ENCODE measurements at places on chromosomes 11 and 22.
A peak's percentile ranks its signal among the peaks of the same experiment; 100 is the strongest.

- peak; percentile 29 for DNase-seq
Observed at GRCh38 chr11:118791961-118792569, 1.1 kb upstream of the DDX6 start.

DNA sequence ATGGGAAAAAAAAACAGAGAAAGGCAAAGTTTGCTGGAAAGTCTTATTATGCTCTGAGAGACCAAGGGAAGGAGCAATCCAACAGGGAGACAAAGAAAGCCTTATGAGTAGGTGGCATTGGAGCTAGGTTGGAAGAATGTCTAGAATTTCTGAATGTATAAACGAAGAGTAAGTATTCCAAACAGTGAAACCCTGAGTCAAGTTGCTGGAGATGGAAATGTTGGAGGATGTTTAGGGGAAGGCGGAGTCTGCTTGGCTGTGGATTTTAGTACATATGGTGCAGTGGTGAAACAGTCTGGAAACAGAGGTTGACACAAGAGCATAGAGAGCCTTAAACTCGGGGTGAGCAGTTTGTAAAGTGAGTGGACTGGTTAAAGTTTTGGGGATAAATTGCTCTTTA lies 314.8 kb upstream of the CADM1 start:
- no peak for DNase-seq

- no peak for DNase-seq
Observed at GRCh38 chr11:133829566-133829965, 15.7 kb downstream of the SPATA19 start.

DNA sequence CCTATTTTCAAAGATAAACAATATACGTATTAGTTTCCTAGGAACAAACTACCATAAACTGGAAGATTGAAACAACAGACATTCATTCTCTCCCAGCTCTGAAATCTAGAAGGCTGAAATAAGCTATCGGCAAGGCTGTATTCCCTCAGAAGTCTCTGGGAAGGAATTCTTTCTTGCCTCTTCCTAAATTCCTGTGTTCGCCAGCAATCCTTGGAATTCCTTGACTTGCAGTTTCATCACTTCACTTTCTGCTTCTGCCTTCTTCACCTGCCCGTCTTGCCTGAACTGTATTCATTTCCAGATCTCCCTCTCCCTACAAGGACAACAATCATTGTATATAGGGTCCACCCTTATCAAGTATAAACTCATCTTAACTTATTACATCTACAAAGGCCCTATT lies 17.7 kb upstream of the PRDM10 start:
- DNase-seq = no peak

GRCh38 chr11:30206249-30206996 lies 24.4 kb upstream of the FSHB start:
- DNase-seq = no peak

- no peak for DNase-seq
Observed at GRCh38 chr22:20128902-20129746, 2.5 kb upstream of the ZDHHC8 start.

GRCh38 chr11:79046366-79046765 lies 394.5 kb downstream of the TENM4 start:
- no peak for DNase-seq

DNA sequence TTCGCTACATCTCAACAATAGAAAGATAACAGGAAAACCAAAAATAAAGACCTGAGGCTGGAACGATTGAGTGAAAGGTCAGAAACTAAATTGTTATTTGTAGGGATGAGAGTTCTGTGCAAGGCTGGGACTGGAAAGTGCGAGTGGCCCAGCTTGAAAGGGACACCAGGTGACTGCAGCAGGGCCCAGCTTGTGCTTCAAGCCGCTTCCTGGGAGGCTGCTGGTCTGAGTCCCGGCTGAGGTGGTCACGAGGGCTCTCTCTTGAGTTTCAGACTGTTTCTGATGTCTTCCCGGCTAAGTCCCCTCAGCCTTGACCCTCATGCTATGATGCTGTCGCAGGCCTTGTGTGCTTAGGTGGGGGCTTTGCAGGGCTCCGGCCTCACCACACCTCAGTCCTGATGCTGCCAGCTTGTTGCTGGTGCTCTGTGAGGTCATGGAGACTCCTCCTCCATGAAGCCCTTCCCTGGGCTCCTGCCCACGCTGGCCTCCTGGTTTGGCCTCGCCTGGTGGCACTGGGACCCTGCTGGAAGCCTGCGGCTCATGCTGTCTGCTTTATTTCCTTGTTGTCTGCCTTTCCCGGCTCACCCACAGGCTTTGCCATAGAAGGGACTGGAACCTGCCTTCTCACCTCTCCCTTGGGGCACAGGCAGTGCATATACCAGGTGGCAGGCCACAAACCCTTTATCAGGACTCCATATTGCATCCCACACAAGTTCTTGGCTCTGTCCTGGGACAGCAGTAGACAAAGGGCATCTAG lies 4.0 kb downstream of the BANF1 start:
- DNase-seq = no peak

- DNase-seq = no peak
Observed at GRCh38 chr11:121071846-121072450, 29.1 kb upstream of the TECTA start.

DNA sequence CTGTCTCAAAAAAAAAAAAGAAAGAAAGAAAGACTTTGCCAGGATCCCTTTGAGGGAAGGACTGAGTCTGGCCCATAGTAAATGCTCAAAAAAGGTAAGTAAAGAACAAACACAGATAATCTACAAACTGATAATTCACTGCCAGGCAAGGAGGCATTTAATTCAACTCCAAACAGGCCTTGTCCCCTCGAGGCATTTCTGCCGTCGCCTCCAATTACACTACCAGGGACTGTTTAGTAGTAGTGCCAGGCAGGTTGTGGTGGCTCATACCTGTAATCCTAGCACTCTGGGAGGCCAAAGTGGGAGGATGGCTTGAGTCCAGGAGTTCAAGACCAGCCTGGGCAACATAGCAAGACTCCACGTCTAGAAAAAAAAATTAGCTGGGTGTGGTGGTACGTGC lies 43.7 kb downstream of the PC start:
- DNase-seq = no peak

DNA sequence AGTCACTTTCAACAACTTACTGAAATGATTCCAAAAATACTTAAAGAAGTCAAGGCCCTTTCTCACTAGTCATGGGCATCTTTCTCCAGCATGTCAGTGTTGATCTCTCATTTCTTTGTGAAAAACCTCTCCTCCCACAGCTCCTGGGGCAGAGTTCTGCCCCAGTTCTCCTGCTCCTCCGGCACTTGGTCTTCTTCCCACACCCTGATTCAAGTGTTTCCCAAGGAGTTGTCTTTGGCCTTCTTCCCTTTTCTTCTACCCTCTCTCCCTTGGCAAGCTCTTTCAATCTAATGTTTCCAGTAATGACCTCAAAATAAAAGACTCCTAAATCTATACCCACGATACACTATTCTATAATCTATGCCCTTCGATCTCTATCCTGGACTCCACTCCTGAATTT lies 42.1 kb upstream of the CCDC34 start:
- DNase-seq = no peak

- no peak for DNase-seq
Observed at GRCh38 chr22:46977656-46978343, 215.3 kb downstream of the TBC1D22A start.

DNA sequence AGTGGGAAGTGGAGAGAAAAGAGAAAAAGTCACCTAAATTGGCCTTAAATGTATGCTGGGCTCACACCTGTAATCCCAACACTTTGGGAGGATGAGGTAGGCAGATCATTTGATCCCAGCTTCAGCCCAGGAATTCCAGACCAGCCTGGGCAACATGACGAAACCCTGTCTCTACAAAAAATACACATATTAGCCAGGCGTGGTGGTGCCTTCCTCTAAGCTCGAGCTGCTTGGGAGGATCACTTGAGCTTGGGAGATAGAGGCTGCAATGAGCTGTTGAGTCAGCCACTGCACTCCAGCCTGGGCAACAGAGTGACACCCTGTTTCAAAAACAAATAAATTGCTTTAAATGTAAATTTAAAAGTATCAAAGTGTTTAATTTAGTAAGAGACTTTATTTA lies 3.9 kb downstream of the CBL start:
- DNase-seq = no peak

All from activated T-helper 2 cell treated with anti-CD3 and anti-CD28 coated beads, Interferon-gamma antibody, Interleukin-2, Interleukin-4, amounts not matched to agents 10 μg/mL and 5 μg/mL and 100 μg/mL, durations not matched to agents 14 hours and 24 hours and 36 hours (primary cell).